ENCODE measurements at places on chromosomes 1 and 21. TPM values are rescaled to one million over a fixed set of nuclear protein-coding genes. Genes with fewer than 3 reads are reported as not detected.

MEGF6 gene
- total RNA-seq: 44.1 TPM

DNA sequence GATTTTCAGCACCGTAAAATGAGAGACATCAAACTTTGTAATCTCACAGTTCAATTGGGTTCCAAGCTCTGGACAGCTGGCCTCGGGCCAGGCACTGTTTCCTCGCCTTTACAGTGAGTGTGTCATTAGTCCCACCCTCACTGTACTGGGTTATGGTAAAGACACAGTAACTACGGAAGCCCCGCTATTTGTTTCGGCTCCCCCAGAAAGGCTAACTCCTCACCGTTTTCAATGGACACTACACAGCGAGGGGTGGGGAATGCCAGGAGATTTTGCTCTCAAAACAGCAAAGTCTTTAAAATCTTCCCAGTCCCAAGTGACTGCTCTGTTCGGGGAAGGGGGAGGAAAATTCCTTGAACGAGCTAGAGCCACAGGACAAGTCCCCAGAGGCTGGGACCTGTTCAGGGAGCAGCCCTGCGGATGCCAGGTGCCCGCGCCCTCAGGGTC, 757 bp upstream of the SPSB1 start:
- peak overlapping the region; percentile 9 for H3K4me3 ChIP-seq
- H3K27me3 ChIP-seq: no peaks in the 10 kb centered on the region
- peaks cover 26% of the 10 kb centered on the region for H3K4me1 ChIP-seq
- no peaks in the 10 kb centered on the region for H3K36me3 ChIP-seq

- no peak overlapping the region for H3K27ac ChIP-seq
- no peaks in the 10 kb centered on the region for H3K36me3 ChIP-seq
- peaks cover 5% of the 10 kb centered on the region for H3K4me1 ChIP-seq
- no peaks in the 10 kb centered on the region for H3K27me3 ChIP-seq
- no peak for DNase-seq
- H3K4me3 ChIP-seq: no peak overlapping the region
Measured at GRCh38 chr21:43911935-43912487, 47.0 kb downstream of the AGPAT3 start.

GRCh38 chr1:153510984-153511410, 24.8 kb downstream of the S100A6 start:
- H3K36me3 ChIP-seq: no peaks in the 10 kb centered on the region
- no peak overlapping the region for H3K27ac ChIP-seq
- H3K4me3 ChIP-seq: no peak overlapping the region
- no peaks in the 10 kb centered on the region for H3K27me3 ChIP-seq
- H3K4me1 ChIP-seq: no peaks in the 10 kb centered on the region

UBASH3A gene
- 0.74 TPM for total RNA-seq

- H3K27ac ChIP-seq: peak within 1 kb of the TSS; percentile 83
- peak; percentile 87 for DNase-seq
- peaks cover 4% of the 10 kb centered on the region for H3K4me1 ChIP-seq
Measured at GRCh38 chr1:89820422-89821321, at the start of gene LRRC8D. LRRC8D (plus strand) TSS chr1:89821032; CDS start chr1:89933069, 112,037 bp downstream.
